ENCODE measurements at places on chromosomes 6 and 20. TPM values are rescaled to one million over a fixed set of nuclear protein-coding genes. Genes with fewer than 3 reads are reported as not detected.

The STMND1 gene
- not detected for total RNA-seq

The SKIC2 gene
- total RNA-seq: 49.4 TPM

The THBS2 gene
- total RNA-seq: 2.0 TPM

The KCNK16 gene
- not detected for total RNA-seq

The PTK7 gene
- total RNA-seq: 35.6 TPM

The BPI gene
- total RNA-seq: not detected

The PLEKHG1 gene
- 30.7 TPM for total RNA-seq

The SEMG1 gene
- total RNA-seq: not detected

The KIF25 gene
- not detected for total RNA-seq

The LY6G6C gene
- not detected for total RNA-seq

The FAM110A gene
- total RNA-seq: 3.5 TPM

The FOXF2 gene
- 0.10 TPM for total RNA-seq

The PTCHD4 gene
- total RNA-seq: 24.5 TPM

The NUDT3 gene
- 45.5 TPM for total RNA-seq

The CDK5RAP1 gene
- 19.9 TPM for total RNA-seq

The ZC2HC1B gene
- not detected for total RNA-seq

The ZC3H12D gene
- total RNA-seq: not detected

The C6orf132 gene
- 0.65 TPM for total RNA-seq

The TNF gene
- total RNA-seq: not detected

The RALGAPA2 gene
- 34.3 TPM for total RNA-seq

The SLC22A16 gene
- total RNA-seq: not detected

The SYNE1 gene
- total RNA-seq: 47.9 TPM

The RAET1E gene
- total RNA-seq: 0.29 TPM

The SERAC1 gene
- 7.8 TPM for total RNA-seq

The KIF6 gene
- total RNA-seq: not detected

The NOX3 gene
- total RNA-seq: not detected

The CALHM5 gene
- total RNA-seq: 7.8 TPM

The PTK6 gene
- total RNA-seq: not detected

The CLDN20 gene
- not detected for total RNA-seq

The MLN gene
- total RNA-seq: not detected

The FAM209B gene
- total RNA-seq: not detected

The B3GALT4 gene
- total RNA-seq: 5.9 TPM

The DNAH8 gene
- total RNA-seq: under 0.01 TPM

The LPA gene
- total RNA-seq: not detected

The MPC1 gene
- total RNA-seq: 10.8 TPM

The SLC17A4 gene
- total RNA-seq: not detected

The LGSN gene
- not detected for total RNA-seq

The COL10A1 gene
- total RNA-seq: not detected

The TRIM10 gene
- not detected for total RNA-seq

The AVP gene
- not detected for total RNA-seq

The MOG gene
- not detected for total RNA-seq

The EYS gene
- total RNA-seq: 3.2 TPM

The EFCAB8 gene
- under 0.01 TPM for total RNA-seq

The SPAG4 gene
- 6.9 TPM for total RNA-seq

The OR2B2 gene
- not detected for total RNA-seq

The KAT14 gene
- 12.3 TPM for total RNA-seq

The THBD gene
- 55.2 TPM for total RNA-seq

The ANKRD6 gene
- total RNA-seq: 7.5 TPM

The LKAAEAR1 gene
- 0.33 TPM for total RNA-seq

The CALHM4 gene
- total RNA-seq: 0.33 TPM

The SH3BGRL2 gene
- 33.1 TPM for total RNA-seq

The MUC22 gene
- total RNA-seq: not detected

The TFAP2C gene
- total RNA-seq: not detected

The AURKA gene
- total RNA-seq: 43.6 TPM

The RANBP9 gene
- total RNA-seq: 28.4 TPM

The DEFB132 gene
- not detected for total RNA-seq

The CCN6 gene
- not detected for total RNA-seq

The GPR63 gene
- not detected for total RNA-seq

The ABHD16B gene
- total RNA-seq: not detected

All from vein endothelial cell (primary cell).